ENCODE measurements at places on chromosomes 1 and 21.

- DNase-seq, result no peak
Observed at GRCh38 chr1:200302921-200303290, 106.9 kb downstream of the ZNF281 start.

GRCh38 chr1:177780096-177780700, 189.7 kb downstream of the SEC16B start:
- no peak for DNase-seq

DNA sequence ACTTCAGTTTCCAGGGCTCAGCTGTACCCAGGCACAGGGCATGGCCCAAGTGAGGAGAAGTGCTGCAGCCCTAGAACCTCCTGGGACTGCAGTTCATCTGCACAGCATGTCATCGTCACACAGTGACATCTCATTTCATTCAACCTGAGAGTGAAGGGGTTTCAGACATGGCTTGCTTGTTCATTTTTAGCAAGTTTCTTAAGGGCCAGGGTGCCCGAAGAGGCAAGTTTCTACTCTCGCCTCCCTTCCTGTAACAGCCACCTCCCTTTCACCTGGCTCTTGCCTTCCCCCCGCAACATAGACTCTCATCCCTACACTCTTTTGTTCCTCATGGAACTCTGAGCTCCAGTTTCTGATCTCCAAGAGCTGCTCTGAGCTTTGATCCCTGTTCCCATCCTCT, 108.1 kb downstream of the C1orf21 start:
- no peak for DNase-seq

DNA sequence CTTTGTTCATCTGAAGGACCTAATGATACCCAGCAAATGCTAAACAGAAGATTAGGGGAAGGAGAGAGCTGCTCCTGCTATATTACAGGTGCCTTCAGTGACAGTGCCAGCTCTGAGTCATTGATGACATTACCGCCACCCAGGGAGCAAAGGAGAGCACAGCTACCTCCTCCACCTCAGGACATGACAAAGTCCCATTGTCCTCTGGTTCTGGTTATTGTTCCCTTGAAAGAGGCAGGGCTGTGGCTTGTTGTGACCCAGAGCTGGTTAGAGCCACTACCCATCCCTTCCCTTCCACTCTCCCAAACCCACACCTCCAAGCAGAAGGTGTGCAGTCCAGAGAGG, 363.5 kb upstream of the DUSP10 start:
- no peak for DNase-seq

- DNase-seq, result no peak
Observed at GRCh38 chr1:28933918-28934317, 19.5 kb downstream of the EPB41 start.

- DNase-seq, result no peak
Observed at GRCh38 chr1:233244183-233244582, 51.3 kb downstream of the PCNX2 start.

- DNase-seq, result no peak
Observed at GRCh38 chr1:177783051-177783450, 186.8 kb downstream of the SEC16B start.

DNA sequence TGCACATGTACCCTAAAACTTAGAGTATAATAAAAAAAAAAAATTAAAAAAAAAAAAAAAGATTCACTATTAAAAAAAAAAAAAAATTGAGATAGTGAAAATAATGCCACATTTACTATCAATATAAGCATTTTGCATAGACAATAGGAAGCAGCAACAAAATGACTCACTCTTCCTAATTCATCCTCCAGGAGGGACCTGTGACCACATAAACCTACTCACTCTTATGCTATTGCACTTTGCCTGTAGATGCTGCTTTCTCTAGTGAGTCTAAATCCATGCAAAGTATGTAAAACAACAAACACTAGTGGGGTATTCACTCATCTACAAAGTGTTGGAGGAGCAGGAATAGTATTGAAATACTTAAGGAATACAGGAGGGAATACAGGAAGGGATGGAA, 2.9 kb downstream of the OR10J5 start:
- no peak for DNase-seq

- no peak for DNase-seq
Observed at GRCh38 chr1:47232187-47232874, at the start of gene TAL1. TAL1 (minus strand) TSS chr1:47232225; CDS start chr1:47225888, 6,337 bp downstream.

DNA sequence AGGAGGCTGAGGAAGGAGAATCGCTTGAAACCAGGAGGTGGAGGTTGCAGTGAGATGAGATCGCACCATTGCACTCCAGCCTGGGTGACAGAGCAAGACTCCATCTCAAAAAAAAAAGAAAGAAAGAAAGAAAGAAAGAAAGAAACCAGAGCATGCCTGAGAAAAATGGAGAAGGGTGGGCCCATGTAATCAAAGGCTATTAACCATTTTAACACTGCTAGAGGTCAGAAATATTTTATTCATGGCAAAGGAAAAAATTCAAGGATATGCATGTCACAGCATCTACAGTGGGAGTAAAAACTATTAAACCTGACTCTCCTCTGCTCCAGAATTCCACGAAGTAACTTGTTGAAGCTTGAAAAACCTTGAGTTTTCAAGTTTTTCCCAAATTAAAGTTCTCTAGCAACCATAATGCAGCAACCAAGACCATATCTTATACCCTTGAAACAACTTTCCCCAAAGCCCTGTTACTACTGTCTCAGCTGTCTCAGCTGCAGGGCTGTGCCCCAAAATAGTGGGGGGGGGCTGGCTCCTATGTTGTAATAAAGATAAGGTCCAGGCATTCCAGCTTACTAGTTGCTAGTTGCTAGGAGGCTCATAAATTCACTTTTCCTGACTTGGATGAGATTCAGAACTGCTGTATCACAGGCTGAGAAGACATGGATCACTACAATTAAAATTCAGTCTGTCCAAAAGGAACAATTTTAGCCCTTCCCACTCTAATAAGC, 112.9 kb upstream of the SOD1 start:
- DNase-seq, result no peak

DNA sequence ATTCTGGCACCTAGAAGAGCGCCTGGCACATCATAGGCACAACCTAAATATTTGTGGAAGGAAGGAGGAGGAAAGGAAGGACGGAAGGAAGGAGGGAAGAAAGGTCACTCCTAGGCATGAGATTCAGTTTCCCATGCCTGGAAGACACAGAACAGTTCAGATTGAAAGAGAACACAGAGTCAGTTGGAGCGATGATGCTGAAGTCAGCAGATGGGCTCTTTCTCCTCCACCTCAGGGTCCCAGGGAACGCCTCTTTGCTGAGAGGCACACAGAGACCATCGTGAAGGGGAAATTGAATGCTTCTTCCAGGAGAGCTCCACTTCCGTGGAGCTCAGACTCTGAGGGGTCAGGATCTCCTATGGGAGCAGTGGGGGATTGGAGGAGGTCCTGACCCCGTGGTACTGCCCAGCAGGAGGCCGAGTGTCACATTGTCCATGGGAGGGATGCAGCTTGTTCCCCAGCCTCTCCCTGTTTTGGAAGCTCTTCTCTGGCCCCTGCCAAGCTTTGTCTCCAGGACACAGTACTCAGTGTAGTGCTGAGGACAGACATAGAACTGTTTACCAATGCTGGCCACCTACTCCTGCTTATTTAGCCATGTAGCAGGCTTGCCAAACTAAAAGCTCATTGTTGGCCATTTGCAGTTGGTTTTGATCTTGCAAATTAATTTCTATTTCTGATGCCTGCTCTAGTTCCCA, 2.4 kb downstream of the MYBPHL start:
- DNase-seq, result no peak

- DNase-seq, result peak; percentile 42
Observed at GRCh38 chr1:7692005-7692404, 79.1 kb upstream of the VAMP3 start.

GRCh38 chr1:7042322-7043190, 257.3 kb downstream of the CAMTA1 start:
- DNase-seq, result no peak

DNA sequence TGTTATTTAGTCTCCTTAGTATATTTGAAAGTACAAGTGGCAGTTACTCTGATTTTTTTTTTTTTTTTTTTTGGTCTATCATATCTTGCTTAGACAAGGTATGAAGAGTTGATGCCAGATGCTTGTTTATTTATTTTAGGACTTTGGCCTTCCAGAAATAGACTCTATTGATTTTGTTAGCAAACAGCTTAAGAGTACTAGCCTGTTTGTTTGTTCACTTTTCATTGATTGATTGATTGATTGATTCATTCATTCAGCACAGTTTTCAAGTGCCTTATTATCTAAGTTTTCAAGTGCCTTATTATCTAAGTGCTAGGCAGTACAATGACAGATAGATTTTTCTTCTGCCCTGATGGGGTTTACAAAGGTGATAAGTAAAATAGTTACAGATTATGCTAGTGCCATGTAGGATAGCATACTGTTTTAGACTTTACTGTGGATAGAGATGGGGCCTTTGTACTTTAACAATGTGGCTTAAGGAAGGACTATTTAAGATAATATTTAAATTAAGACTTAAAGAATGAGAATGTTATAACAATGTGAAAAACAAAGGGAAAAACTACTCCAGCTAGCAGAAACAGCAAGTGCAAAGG, 50.5 kb downstream of the MTF2 start:
- DNase-seq, result no peak

DNA sequence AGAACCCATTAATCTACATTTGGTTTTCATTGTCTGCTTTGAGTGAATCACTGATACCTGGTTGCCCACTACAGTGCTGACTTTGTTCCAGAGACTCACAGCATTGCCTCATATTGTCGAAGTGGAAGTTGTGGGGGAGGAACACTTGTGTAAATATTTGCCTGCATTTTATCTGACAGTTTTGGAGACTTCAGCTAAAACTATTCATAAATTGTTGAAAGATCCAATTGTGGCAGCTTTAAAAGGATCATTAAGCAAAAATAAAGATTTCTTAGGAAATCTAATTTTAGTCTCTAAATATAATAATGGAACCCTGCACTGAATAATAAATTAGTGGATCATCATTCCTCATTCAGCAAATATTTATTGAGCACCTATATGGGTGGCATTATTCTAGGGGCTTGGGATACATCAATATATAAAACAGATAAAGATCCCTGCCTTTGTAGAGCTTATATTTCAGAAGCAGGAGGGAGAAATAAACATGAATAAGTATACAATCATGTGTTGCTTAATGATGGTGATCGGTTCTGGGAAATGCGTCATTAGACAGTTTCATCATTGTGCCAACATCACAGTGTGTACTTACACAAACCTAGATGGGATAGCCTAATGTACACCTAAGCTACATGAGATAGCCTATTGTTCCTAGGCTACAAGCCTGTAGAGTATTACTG, 73.5 kb downstream of the OSBPL9 start:
- no peak for DNase-seq

DNA sequence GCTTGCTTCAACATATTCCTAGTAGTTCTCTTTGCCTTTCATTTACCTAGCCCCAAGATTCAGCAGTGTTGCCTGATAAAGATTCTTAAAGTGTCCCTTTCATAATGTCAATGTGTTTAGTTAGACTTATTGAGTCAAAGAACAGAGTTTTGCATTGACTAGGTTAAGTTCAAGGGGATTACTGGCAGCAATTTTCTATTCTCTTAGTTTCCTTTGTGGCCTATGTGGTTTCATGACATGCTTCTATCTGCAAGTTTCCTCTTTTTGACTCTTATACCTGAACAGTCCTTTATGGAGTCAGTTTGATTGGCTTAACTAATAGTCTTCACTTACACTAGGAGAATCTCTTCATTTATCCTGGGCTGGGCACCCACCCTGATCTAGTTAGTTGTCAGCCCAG, 151.3 kb downstream of the ADGRL4 start:
- DNase-seq, result no peak

- no peak for DNase-seq
Observed at GRCh38 chr1:245541369-245541768, 386.6 kb downstream of the KIF26B start.

DNA sequence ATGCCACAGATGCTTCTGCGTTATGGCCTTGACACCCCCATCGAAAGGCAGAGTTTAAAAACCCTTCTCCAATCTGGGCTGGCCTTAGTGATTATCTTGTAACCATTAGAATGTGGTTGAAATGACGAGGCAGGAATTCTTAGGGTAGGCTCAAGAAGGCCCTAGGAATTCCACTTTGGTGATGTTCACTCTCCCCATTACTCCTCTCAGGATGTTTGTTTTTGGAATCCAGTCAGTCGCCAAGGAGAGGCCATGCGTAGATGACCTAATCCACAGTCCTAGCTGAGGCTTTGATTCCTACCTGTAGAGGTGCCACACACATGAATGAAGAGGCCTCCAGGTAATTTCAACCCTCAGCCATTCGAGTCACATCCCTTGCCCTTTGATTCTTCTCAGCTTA, 318.2 kb downstream of the NEGR1 start:
- DNase-seq, result no peak

GRCh38 chr1:17335821-17336710, 28.1 kb downstream of the PADI4 start:
- DNase-seq, result peak; percentile 86

DNA sequence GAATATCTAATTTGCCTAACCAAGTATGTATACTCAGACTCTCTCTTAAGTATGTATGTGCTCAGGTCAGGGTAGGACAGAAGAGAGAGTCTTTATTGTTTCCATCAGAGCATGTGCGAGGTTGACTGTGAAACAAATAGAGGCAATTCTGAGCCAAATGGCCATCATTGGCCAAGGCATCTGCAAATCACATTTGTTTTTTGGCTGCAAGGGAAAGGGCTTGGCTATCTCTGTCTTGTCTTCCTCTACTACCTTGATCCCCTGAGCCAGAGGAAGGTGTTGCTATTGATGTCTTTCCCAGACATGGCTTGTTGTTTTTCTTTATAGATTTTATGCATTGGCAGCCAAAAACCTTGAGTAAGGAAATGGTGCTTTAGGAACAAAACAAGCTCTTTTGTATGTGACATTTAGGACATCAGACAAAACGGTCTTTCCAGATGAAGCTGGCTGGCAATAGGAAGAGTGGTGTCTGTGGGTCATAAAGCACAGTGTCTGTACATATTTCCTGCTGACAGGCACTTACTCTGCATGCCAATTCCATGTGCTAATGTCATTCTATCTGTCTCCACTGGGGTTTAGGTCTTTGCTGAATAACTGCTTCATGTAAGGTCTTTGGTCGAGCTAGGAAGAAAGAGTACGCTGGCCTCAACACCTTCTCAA, 163.3 kb downstream of the BRINP2 start:
- no peak for DNase-seq

- no peak for DNase-seq
Observed at GRCh38 chr1:95941121-95941798, 707.2 kb downstream of the RWDD3 start.

DNA sequence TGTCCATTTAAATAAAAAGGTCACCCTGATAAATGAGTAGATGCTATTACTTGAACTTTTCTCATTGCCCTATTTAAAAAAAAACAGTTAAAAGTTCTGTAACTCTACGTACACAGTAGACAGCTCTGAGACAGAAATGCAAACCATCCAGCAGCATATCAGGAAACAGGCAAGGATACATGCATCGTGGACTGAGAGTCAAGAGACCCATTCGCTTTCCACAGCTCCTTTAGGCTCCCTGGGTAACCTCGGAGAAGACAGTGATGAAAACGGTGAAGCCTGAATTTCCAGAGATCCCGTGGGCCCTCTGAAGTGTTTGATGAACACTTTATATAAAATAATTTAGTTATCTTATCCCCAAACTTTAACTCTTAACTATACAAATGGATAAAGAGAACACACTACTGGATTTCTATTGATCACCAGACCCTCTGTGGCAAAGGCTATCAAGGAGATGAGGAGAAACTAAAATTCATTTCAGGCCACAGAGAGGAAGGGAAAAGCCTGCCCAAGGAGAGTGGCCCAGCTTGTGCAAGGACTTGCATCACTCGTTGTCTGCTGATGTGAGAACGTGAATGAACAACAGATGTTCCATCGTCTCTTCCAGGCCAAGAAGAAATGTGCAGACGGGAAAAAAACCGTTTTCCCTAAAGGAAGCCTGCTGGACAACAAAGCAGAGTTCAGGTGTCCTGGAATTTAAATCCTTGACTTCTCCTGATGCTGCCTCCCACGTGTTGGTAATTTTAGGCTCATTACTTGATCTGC, 131.0 kb downstream of the TGFBR3 start:
- DNase-seq, result no peak
